GM23338 (cell line): ENCODE measurements at places on chromosomes 1 and 21. TPM values are rescaled to one million over a fixed set of nuclear protein-coding genes. Genes with fewer than 3 reads are reported as not detected.
A peak's percentile ranks its signal among the peaks of the same experiment; 100 is the strongest.

DNA sequence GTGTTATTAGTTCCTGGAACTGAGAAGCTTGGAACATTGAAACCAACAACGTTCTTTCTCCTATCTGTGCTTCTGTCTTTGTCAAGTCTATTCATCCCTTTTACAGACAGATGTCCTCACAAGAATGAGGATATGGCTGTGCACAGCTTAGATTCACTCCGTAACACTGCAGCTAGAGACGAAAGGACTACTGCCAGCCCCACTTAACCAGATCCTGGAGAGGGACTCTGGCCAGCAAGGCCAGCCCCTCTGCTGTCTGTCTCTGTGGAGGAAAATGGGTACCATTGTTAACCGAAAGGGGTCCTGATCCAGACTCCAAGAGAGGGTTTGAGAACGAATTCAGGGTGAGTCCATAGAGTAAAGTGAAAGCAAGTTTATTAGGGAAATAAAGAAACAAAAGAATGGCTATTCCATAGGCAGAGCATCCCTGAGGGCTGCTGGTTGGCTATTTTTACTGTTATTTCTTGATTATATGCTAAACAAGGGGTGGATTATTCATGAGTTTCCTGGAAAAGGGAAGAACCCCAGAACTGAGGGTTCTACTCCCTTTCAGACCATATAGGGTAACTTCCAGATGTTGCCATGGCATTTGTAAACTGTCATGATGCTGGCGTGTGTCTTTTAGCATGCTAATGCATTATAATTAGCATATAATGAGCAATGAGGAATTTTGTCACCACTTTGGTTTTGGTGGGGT lies 17.4 kb upstream of the USP24 start:
- H3K4me1 ChIP-seq = no peaks in the 10 kb centered on the region
- no peaks in the 10 kb centered on the region for H3K36me3 ChIP-seq
- no peak overlapping the region for H3K27ac ChIP-seq
- H3K4me3 ChIP-seq = no peak overlapping the region
- 0 out of 2 replicates have a peak, but pooled peaks cover 3% of the 10 kb centered on the region for H3K27me3 ChIP-seq
- DNase-seq = peak; percentile 51

- H3K4me1 ChIP-seq = peaks cover 11% of the 10 kb centered on the region
- H3K4me3 ChIP-seq = no peak overlapping the region
- no peak for DNase-seq
- H3K27ac ChIP-seq = no peak overlapping the region
Measured at GRCh38 chr1:31668303-31668883, 23.7 kb upstream of the PEF1 start.

- no peaks in the 10 kb centered on the region for H3K27me3 ChIP-seq
- H3K4me1 ChIP-seq = peaks cover 17% of the 10 kb centered on the region
- no peak overlapping the region for H3K4me3 ChIP-seq
- no peaks in the 10 kb centered on the region for H3K36me3 ChIP-seq
- no peak for DNase-seq
Measured at GRCh38 chr1:177925006-177925405, 44.9 kb downstream of the SEC16B start.

DNA sequence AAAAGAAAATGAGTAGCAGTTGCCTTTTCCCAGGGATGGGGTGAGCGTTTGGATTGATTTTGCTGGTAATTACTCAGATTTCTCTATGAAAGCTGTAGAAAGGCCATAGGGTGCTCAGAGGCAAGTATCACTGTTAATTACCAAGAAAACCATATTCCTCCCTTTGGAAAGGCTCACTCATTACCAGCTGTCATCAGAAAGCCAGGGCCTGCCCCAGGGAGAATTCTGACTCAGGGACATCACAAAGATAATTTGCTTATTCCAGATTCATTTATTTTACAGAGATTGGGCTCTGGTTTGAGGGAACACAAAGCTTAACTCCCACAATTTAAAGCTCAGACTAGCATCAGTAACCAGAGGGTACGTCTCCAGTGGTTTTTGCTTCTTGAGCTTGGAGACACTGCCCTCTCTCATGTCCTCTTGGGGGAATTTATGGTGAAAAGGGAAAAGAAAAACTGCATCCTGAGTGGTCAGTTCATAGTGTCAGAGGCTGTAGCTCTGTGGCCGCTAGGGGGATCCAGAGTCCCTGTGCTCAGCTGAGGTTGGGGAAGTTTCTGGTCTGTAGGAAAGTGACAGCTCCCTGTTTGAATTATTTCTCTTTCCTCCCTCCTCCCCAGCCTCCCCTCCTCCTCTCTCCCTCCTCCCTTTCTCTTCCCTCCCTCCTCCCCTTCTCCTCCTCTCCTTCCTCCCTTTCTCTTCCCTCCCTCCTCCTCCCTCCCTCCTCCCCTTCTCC lies 204.3 kb downstream of the KCNJ6 start:
- H3K4me1 ChIP-seq = no peaks in the 10 kb centered on the region
- no peaks in the 10 kb centered on the region for H3K27me3 ChIP-seq
- no peak overlapping the region for H3K4me3 ChIP-seq
- no peak overlapping the region for H3K27ac ChIP-seq

DNA sequence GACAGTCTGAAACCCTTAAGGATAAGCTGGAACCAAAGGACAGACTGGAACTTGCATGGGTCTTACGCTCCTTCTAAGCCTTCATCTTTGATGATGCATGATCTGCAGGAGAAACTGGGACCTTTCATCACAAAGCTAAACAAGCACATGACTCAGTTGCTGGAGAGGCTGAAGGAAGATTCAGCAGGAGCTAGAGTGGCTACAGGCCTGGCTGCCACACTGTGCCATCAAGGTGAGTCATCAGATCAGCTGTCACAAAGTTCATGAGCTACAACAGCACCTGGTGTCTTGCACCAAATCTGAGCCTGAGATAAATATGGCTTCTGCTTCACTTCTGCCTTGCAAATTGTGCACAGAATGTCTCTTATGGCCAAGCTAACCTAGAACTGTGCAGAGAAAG lies 95.5 kb upstream of the MARK1 start:
- no peak overlapping the region for H3K4me3 ChIP-seq
- H3K4me1 ChIP-seq = no peaks in the 10 kb centered on the region
- H3K36me3 ChIP-seq = no peaks in the 10 kb centered on the region
- DNase-seq = no peak
- H3K27ac ChIP-seq = no peak overlapping the region

GRCh38 chr1:198156111-198156744 lies 570 bp upstream of the NEK7 start:
- H3K36me3 ChIP-seq = no peaks in the 10 kb centered on the region
- peak; percentile 84 for DNase-seq
- peak overlapping the region; percentile 84 for H3K4me3 ChIP-seq
- H3K27me3 ChIP-seq = no peaks in the 10 kb centered on the region

DNA sequence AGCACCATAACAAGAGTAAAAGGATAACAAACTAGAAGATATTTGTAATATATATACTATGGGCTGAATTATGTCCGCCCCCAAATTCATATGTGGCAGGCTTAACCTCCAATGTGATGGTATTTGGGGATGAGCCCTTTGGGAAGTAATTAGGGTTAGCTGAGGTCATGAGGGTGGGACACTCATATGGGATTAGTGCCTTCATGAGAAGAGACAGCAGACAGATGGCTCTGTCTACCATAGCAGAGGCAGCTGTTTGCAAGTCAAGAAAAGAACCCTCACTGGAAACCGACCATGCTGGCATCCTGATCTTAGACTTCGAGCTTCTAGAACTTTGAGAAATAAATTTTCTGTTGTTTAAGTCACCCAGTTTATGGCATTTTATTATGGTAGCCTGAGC lies 303.6 kb downstream of the LMO4 start:
- H3K27me3 ChIP-seq = no peaks in the 10 kb centered on the region
- H3K27ac ChIP-seq = no peak overlapping the region
- no peaks in the 10 kb centered on the region for H3K36me3 ChIP-seq
- no peak for DNase-seq

DNA sequence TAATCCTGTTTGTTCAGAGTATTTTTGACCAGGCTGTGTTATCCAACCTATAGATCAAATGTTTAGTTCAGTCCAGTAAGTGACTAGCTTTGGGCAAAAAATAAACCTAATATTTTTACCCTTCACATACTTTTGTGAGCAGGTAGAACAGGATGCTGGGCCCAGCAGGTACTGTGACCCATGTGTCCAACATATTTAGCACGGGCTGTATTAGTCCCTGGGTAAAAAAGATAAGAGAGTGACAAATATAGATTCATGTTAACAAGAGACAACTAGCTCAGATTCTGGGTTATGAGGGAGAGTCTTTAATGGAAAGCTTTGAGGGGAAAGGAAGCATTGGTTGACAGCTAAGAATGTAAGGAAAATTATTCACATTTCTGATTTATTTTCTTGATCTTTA lies 43.1 kb downstream of the OLFM3 start:
- H3K4me1 ChIP-seq = no peaks in the 10 kb centered on the region
- H3K27ac ChIP-seq = no peak overlapping the region
- no peak for DNase-seq
- no peaks in the 10 kb centered on the region for H3K36me3 ChIP-seq
- H3K4me3 ChIP-seq = no peak overlapping the region

BGLAP gene
- total RNA-seq = 0.42 and 2.7 TPM in 2 replicates

GRCh38 chr1:95012389-95012788 lies 60.4 kb downstream of the ALG14 start:
- H3K36me3 ChIP-seq = no peaks in the 10 kb centered on the region
- H3K27ac ChIP-seq = no peak overlapping the region
- H3K27me3 ChIP-seq = no peaks in the 10 kb centered on the region

GRCh38 chr1:227308367-227309336 lies 9.6 kb downstream of the CDC42BPA start:
- H3K4me3 ChIP-seq = no peak overlapping the region
- no peak overlapping the region for H3K27ac ChIP-seq
- DNase-seq = no peak
- H3K4me1 ChIP-seq = peaks cover 7% of the 10 kb centered on the region; the same call in 1 of the 2 replicates
- H3K27me3 ChIP-seq = no peaks in the 10 kb centered on the region
- no peaks in the 10 kb centered on the region for H3K36me3 ChIP-seq

VHLL gene
- not detected in 2 replicates for total RNA-seq

GRCh38 chr21:42819861-42820615 lies 59.3 kb downstream of the WDR4 start:
- peaks cover 12% of the 10 kb centered on the region; the same call in 1 of the 2 replicates for H3K27me3 ChIP-seq
- H3K4me3 ChIP-seq = no peak overlapping the region
- H3K27ac ChIP-seq = no peak overlapping the region
- no peaks in the 10 kb centered on the region for H3K4me1 ChIP-seq
- H3K36me3 ChIP-seq = peaks cover 13% of the 10 kb centered on the region

S100A16 gene
- 10.6 and 20.4 TPM in 2 replicates for total RNA-seq

PLPPR5 gene
- 4.2 and 4.7 TPM in 2 replicates for total RNA-seq

YIPF1 gene
- 24.0 and 24.8 TPM in 2 replicates for total RNA-seq

FPGT gene
- 4.2 and 8.3 TPM in 2 replicates for total RNA-seq

GRCh38 chr21:40829308-40829707 lies 17.6 kb downstream of the DSCAM start:
- DNase-seq = no peak
- no peaks in the 10 kb centered on the region for H3K27me3 ChIP-seq
- no peak overlapping the region for H3K4me3 ChIP-seq
- no peaks in the 10 kb centered on the region for H3K4me1 ChIP-seq
- H3K27ac ChIP-seq = no peak overlapping the region
- no peaks in the 10 kb centered on the region for H3K36me3 ChIP-seq

TMEM183A gene
- total RNA-seq = 107 and 128 TPM in 2 replicates

CLDN17 gene
- not detected in 2 replicates for total RNA-seq

DBT gene
- total RNA-seq = 13.6 and 14.7 TPM in 2 replicates

- H3K4me3 ChIP-seq = no peak overlapping the region
- H3K36me3 ChIP-seq = no peaks in the 10 kb centered on the region
- no peaks in the 10 kb centered on the region for H3K27me3 ChIP-seq
- no peaks in the 10 kb centered on the region for H3K4me1 ChIP-seq
- DNase-seq = no peak
Measured at GRCh38 chr1:60052601-60053000, 21.0 kb downstream of the C1orf87 start.

TTC22 gene
- 1.7 and 2.5 TPM in 2 replicates for total RNA-seq

- H3K36me3 ChIP-seq = no peaks in the 10 kb centered on the region
- H3K4me3 ChIP-seq = no peak overlapping the region
- DNase-seq = peak; percentile 80
- H3K27me3 ChIP-seq = peaks cover 11% of the 10 kb centered on the region; the same call in 1 of the 2 replicates
- no peak overlapping the region for H3K27ac ChIP-seq
Measured at GRCh38 chr1:41282679-41283317, 40.7 kb upstream of the SCMH1 start.

DNA sequence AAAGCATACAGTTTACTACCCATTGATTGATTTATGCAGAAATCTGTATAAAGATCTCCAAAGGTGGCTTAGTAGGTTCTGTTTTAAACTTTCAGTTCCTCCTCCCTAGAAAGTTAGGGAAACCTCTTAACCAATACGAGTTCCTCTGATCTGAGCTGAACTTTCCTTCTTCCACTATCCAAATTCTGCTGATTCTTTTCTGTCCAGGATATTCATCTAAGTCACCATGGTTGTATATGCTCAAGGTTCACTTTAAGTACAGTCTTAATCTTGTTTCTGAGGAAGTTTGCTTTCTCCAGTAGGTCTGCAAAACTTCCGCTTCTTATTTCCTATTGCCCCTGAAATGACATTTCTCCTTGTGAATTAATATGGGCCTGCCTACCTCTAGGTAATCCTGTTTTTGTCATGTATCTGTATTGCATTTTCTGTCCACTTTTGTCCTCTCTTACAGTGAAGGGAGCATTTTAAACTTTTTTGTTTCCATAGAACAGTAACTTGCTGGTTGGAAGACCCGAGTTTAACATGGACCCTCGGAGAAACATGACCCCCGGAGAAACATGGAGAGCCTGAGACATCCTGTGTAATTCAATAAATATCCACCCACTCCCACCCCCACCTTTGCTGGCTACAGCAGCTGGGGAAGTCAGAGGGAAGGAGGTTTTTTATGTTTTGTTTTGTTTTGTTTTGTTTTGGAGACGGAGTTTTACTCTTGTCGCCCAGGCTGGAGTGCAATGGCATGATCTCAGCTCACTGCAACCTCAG lies 16.7 kb upstream of the TUT4 start:
- no peak overlapping the region for H3K4me3 ChIP-seq
- no peaks in the 10 kb centered on the region for H3K36me3 ChIP-seq
- no peaks in the 10 kb centered on the region for H3K4me1 ChIP-seq
- no peak overlapping the region for H3K27ac ChIP-seq

- no peak overlapping the region for H3K4me3 ChIP-seq
- H3K4me1 ChIP-seq = peaks cover 28% of the 10 kb centered on the region
- no peaks in the 10 kb centered on the region for H3K27me3 ChIP-seq
- H3K36me3 ChIP-seq = no peaks in the 10 kb centered on the region
- DNase-seq = no peak
- H3K27ac ChIP-seq = 0 out of 2 replicates have a peak overlapping the region, but pooled peaks have one; percentile 10
Measured at GRCh38 chr1:64038965-64039364, 164.5 kb upstream of the UBE2U start.

THEM5 gene
- not detected in 2 replicates for total RNA-seq

- no peak overlapping the region for H3K4me3 ChIP-seq
- DNase-seq = no peak
- H3K27ac ChIP-seq = no peak overlapping the region
- no peaks in the 10 kb centered on the region for H3K27me3 ChIP-seq
Measured at GRCh38 chr1:21575351-21575942, 66.2 kb downstream of the ALPL start.
